Nucleus accumbens (tissue), 56 donors: ENCODE measurements at places on chromosomes 2 and 18.

GRCh38 chr2:219282375-219282774 is 3.2 kb downstream of the DNAJB2 start:
- DNase-seq: peak; percentile 60

DNA sequence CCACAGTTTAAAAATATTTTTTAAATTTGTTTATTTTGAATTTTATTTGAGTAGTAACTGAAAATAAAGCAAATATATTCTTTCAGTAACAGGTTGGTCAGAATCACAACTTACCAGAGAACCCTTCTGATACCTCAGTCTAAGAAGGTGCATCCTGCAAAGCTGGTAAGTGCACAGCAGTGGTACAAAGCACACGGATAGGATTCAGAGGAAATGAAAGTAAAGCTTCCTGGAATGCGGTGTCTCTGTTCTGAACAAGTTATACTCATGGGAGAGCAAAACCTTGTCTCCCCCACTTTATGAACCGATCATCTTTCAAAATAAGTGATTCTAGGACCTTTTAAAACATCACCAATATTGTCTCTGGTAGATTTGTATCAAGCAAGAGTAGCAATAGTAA is 398.3 kb downstream of the TMX3 start:
- DNase-seq: no peak

GRCh38 chr2:218680061-218680460 is 8.2 kb downstream of the STK36 start:
- DNase-seq: no peak

- DNase-seq: no peak
Measured at GRCh38 chr2:208015475-208015874, 9.9 kb downstream of the PLEKHM3 start.

DNA sequence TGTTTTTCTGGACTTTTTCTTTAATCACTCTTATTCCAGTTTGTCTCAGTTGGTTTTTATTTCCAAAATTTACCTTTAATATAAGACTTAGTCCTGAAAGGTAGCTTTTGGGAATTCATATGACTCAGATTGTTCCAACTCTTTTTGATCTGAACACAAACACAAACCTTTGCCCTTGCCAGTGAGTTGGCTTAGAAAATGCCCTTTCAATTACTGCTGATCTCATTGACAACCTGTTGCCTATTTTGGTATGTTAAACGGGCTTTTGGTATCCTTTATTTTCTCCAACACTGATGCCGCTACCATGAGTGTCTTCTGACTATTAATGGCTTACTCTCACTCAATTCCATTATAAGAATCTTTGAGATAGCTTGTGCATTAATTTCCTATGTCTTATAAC is 143.4 kb downstream of the GULP1 start:
- no peak for DNase-seq

- no peak for DNase-seq
Measured at GRCh38 chr2:239834143-239834542, 191.0 kb downstream of the NDUFA10 start.

GRCh38 chr2:240351826-240352426 is 83.5 kb upstream of the GPC1 start:
- no peak for DNase-seq

DNA sequence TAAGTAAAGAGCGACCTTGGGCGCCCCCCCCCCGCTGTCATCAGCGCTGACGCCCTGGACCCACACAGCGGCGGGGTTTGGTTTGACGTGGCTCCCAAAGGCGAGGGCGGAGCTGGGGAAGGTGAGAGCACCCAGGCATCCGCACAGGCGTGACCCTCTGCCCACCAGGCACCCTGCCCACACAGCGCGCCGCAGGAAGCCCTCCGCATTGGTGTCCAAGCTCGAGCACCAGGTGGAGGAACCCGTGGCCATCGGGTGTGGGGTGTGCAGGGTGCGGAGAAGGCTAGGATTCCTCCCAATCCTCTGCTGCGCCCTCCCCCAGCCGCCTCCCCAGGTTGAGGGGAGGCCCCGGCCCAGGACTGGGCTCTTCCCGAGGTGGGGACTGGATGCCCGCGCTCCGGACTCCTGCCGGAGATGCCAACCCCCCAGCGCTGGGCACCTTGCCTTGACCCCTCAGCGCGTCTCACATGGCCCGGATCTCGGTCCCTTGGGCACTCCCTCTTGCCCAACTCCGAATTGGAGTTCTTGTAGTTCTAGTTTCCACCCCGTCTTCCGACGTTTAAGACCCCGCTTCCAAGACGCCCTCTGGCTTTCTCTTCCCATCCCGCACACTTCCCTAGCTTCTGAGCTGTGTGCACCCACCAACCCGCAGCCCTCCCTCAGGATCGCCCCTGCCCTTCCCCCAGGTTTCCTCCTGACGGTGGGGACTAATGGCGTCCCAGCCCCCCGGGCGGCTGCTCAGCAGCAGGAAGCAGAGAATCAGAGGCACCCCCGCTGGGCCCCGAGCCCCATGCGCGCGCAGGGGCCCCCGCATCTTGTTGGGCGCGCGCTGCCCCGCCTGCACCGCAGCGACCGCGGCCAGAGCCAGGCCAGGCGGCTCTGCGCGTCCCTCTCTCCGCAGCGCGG is 25.9 kb upstream of the RESP18 start:
- no peak for DNase-seq

DNA sequence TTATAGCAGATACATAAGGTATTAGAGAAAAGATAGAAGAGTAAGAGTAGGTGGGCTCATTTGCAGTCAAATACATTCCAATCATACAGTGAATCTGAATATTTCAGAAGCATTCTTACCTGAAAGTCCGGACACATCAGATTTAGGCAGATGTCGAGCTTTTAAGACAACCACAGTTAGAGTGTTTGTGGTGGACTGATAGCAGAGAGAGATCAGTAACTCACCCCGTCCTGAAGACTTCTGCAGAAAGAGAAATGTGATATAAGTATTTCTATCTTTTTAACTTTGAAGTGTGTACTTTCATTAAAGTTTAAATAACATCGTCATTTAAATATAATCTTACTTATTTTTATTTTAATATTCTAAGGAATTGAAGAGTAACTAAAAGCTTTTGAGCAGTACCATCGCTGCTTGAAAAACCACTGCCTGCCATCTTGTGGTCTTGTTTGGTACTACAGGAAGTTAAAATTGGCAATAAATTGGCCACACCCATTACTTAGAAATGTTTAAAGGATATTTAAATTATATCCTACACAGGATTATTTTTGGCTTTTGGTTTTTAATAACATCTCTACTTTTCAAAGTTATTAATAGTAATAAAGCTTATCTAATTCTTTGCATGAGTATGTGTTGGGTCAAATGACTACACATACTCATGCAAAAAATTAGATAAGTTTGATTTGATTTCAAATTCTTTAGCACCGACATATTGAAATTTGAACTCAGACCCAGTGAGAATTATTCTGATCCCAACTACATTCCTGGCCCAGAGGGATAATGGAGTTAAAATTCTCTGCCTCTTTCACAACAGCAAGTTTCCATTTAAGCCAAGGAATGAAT is 5.5 kb downstream of the SYT4 start:
- no peak for DNase-seq

GRCh38 chr2:220144411-220144810 is 517.0 kb downstream of the SLC4A3 start:
- DNase-seq: no peak

DNA sequence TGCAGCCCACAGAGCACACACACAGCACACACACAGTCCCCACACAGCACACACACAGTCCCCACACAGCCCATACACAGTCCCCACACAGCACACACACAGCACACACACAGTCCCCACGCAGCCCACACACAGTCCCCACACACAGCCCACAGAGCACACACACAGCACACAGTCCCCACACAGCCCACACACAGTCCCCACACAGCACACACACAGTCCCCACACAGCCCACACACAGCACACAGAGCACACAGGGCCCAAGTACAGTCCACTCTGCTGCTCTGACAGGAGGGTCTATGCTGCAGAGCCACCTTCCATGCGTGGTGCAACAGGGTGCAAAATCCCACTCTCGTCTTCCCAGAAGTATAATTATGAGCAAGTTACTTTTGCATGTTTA is 240.5 kb upstream of the SALL3 start:
- DNase-seq: no peak

- DNase-seq: no peak
Measured at GRCh38 chr2:177169810-177170514, 42.6 kb upstream of the HNRNPA3 start.

- DNase-seq: no peak
Measured at GRCh38 chr18:2123077-2123476, 448.2 kb downstream of the METTL4 start.
